T-helper 2 cell treated with Interferon-gamma antibody and Interleukin-4, amounts not matched to agents 100 ng/mL and 5 ng/mL, for 36 hours (primary cell): ENCODE measurements at places on chromosomes 3 and 15. TPM values are rescaled to one million over a fixed set of nuclear protein-coding genes. Genes with fewer than 3 reads are reported as not detected.

The SERPINI2 gene
- total RNA-seq = not detected in 2 replicates

The BCL6 gene
- 11.5 and 12.8 TPM in 2 replicates for total RNA-seq

The ROBO2 gene
- total RNA-seq = not detected in 2 replicates

The BMF gene
- total RNA-seq = 5.3 and 5.5 TPM in 2 replicates

The CCR2 gene
- 19.8 and 19.9 TPM in 2 replicates for total RNA-seq

The HEG1 gene
- total RNA-seq = 36.0 and 36.4 TPM in 2 replicates

The SUSD5 gene
- not detected in 2 replicates for total RNA-seq

The CLDN16 gene
- not detected in 2 replicates for total RNA-seq

The MINAR1 gene
- total RNA-seq = 0.89 and 0.95 TPM in 2 replicates

The GOLGA8B gene
- total RNA-seq = 253 and 262 TPM in 2 replicates

The CYP1A1 gene
- total RNA-seq = 1.0 TPM in 2 replicates

The LDHAL6B gene
- total RNA-seq = not detected in 2 replicates

The LIPC gene
- 3.0 and 3.6 TPM in 2 replicates for total RNA-seq

The LHFPL4 gene
- total RNA-seq = not detected in 2 replicates

The ACOX2 gene
- total RNA-seq = not detected in 2 replicates

The CASR gene
- 0.02 TPM in 1 of 2 replicates, not detected in the other for total RNA-seq

The NANOGP8 gene
- not detected in 2 replicates for total RNA-seq

The ASB14 gene
- not detected in 2 replicates for total RNA-seq

The SI gene
- not detected in 2 replicates for total RNA-seq

The SMCO1 gene
- not detected in 2 replicates for total RNA-seq

The PLCL2 gene
- total RNA-seq = 40.4 and 41.1 TPM in 2 replicates

The ATP13A3 gene
- total RNA-seq = 88.6 and 95.8 TPM in 2 replicates

The GP5 gene
- total RNA-seq = 1.0 and 1.1 TPM in 2 replicates

The SEMA5B gene
- total RNA-seq = not detected in 2 replicates

The CSTA gene
- total RNA-seq = not detected in 2 replicates

The TMC3 gene
- not detected in 2 replicates for total RNA-seq

The ITGB5 gene
- total RNA-seq = 0.34 TPM in 1 of 2 replicates, not detected in the other

The TMEM87A gene
- total RNA-seq = 38.2 and 42.1 TPM in 2 replicates

The GOLIM4 gene
- 4.4 and 6.1 TPM in 2 replicates for total RNA-seq

The OR5K2 gene
- not detected in 2 replicates for total RNA-seq

The HRH1 gene
- total RNA-seq = 0.41 and 0.43 TPM in 2 replicates

The SLC15A2 gene
- 10.8 and 11.3 TPM in 2 replicates for total RNA-seq

The CHRFAM7A gene
- 2.3 TPM in 1 of 2 replicates, not detected in the other for total RNA-seq

The SCN5A gene
- total RNA-seq = 0.02 TPM in 1 of 2 replicates, not detected in the other

The ANKUB1 gene
- total RNA-seq = not detected in 2 replicates

The CFAP100 gene
- not detected in 2 replicates for total RNA-seq

The TM4SF1 gene
- total RNA-seq = not detected in 2 replicates

The TRIM42 gene
- not detected in 2 replicates for total RNA-seq

The INSYN1 gene
- total RNA-seq = not detected in 2 replicates

The LSMEM2 gene
- not detected in 2 replicates for total RNA-seq

The KCNH8 gene
- total RNA-seq = not detected in 2 replicates
